Esophagus squamous epithelium (tissue), 5 donors: ENCODE measurements at places on chromosomes 6 and 20. TPM values are rescaled to one million over a fixed set of nuclear protein-coding genes. Genes with fewer than 3 reads are reported as not detected.

Gene DUSP15
- 0.38 TPM for total RNA-seq

Gene GSTA3
- total RNA-seq = not detected

Gene COX4I2
- not detected for total RNA-seq

Gene PHACTR2
- total RNA-seq = 38.2 TPM

Gene HTR1E
- total RNA-seq = not detected

GRCh38 chr6:100484474-100484873, 19.8 kb upstream of the SIM1 start:
- no peak overlapping the region for H3K4me3 ChIP-seq
- H3K36me3 ChIP-seq = no peaks in the 10 kb centered on the region
- H3K4me1 ChIP-seq = no peaks in the 10 kb centered on the region

DNA sequence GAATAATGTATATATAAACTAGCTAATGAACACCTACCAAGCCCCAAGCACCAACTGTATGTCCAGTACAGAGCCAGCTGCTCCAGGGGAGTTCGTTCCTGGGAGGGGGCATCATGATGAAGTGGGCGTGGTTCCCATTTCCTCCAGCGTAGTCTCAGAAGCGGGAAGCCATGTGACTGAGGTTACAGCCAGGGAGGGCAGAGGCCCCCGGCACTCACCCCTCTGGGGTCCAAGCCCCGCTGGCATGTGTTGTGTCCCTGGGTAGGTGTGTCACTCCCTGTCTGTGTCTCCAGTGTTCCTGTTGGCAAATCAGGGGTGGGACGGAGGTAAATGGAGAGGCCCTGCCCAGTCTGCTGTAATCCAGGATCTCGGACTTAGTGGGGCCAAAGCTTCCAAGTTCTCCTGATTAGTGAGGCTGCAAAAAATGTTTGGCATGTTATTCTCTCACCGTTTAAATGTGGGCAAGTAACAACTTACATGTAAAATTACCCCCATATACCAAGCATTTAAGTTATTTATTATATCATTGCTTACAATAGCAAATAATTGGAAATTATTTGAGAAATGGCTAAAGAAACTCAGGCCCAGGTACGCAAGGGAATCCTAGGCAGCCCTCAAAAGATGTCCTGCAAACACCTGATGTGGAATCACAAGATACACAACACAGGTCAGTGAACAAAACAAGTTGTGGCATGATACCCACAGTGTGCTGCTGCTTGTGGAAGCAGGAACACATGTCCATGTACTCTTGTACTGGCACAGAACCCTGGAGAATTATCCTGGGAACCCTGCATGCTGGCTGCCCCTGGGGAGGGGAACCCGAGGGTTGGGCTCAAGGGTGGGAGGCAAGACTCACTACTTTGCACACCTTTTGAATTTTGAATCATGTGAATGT, 22.2 kb downstream of the FAM110A start:
- no peaks in the 10 kb centered on the region for H3K27me3 ChIP-seq
- peaks cover 83% of the 10 kb centered on the region for H3K4me1 ChIP-seq
- no peak overlapping the region for H3K4me3 ChIP-seq
- no peak for DNase-seq
- no peaks in the 10 kb centered on the region for H3K36me3 ChIP-seq

DNA sequence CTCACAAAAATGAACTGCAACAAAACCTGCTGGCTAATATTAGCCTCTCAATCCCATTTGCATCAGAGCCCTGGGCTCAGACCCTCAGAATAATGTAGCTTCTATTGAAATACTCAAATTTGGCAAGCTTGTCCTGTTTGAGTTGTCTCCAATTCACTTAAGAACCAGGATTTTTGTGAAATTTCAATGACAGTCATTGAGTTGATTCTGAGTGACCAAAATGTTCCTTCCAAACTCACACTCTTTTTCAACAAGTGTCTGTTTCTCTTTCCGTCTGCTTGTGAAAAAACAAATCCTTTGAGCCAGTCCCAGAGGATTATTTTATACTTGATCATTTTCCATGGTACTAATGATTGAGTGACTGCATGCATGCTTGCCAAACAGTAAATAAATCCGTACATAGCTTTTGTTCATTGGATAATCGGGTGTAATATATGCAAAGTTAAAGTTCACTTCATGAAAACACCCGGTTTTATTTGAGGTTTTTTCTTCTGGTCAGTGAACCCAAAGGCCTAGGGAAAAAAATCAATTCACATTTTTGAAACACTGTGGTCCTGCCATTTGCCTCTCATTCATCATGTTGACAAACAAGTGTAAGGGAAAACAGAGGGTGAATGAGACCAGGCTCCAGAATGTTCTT, 16.4 kb upstream of the SLC22A2 start:
- no peak overlapping the region for H3K4me3 ChIP-seq
- H3K27ac ChIP-seq = no peak overlapping the region
- no peaks in the 10 kb centered on the region for H3K36me3 ChIP-seq
- no peak for DNase-seq

GRCh38 chr6:157314705-157315321, 8.5 kb downstream of the TMEM242 start:
- H3K27me3 ChIP-seq = no peaks in the 10 kb centered on the region
- peaks cover 17% of the 10 kb centered on the region for H3K36me3 ChIP-seq
- H3K27ac ChIP-seq = no peak overlapping the region
- H3K4me3 ChIP-seq = no peak overlapping the region
- H3K4me1 ChIP-seq = no peaks in the 10 kb centered on the region

DNA sequence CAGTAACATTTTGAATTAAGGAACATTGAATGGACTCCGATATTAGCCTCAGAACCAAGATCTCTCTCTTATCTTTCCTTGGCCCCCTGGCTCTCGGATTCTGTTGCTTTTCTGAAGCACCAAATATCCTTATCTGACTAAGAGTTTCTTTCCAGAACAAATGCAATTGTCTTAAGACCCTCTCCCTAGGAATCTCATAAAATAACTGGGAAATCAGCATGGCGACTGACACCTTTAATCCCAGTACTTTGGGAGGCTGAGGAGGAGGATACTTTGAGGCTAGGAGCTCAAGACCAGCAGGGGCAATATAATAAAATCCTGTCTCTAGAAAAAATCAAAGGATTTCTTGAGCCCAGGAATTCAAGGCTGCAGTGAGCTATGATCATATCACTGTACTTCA, 984.5 kb downstream of the HACE1 start:
- DNase-seq = no peak
- H3K27ac ChIP-seq = no peak overlapping the region
- no peak overlapping the region for H3K4me3 ChIP-seq
- no peaks in the 10 kb centered on the region for H3K4me1 ChIP-seq

DNA sequence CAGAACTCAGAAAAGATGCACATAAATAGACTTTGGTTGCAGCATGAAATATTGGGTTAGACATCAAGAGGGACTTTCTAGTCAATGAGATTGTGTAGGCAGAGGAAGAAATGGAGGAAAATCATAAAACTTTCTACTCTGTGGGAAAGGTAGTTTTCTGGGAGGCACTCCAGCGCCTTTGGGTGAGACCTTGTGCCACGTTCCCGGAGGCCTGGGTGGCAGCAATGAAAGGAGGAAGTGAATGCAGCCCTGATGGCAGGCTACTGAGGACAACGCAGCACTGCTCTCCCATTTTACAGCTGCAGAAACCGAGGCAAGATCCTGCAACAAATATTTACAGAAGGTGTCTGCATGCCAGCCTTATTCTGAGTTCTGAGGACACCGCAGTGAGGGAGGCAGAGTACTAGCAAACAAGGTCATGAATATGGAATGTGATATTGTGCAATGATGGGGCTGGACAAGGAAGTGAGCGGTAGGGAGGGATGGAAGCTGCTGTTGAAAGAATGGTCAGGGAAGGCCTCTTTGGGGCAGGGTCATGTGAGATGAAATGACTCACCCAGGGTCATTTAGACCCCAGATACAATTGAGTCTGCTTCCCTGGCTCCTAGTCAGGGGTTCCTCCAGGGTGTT, 159.1 kb downstream of the TFAP2C start:
- H3K27me3 ChIP-seq = no peaks in the 10 kb centered on the region
- H3K4me1 ChIP-seq = peaks cover 21% of the 10 kb centered on the region
- DNase-seq = no peak
- no peak overlapping the region for H3K4me3 ChIP-seq
- H3K27ac ChIP-seq = peak overlapping the region; percentile 42

GRCh38 chr20:53444401-53445149, 149.1 kb downstream of the ZNF217 start:
- H3K4me1 ChIP-seq = no peaks in the 10 kb centered on the region
- DNase-seq = no peak
- no peaks in the 10 kb centered on the region for H3K36me3 ChIP-seq
- H3K27me3 ChIP-seq = no peaks in the 10 kb centered on the region
- H3K27ac ChIP-seq = no peak overlapping the region
- H3K4me3 ChIP-seq = no peak overlapping the region

DNA sequence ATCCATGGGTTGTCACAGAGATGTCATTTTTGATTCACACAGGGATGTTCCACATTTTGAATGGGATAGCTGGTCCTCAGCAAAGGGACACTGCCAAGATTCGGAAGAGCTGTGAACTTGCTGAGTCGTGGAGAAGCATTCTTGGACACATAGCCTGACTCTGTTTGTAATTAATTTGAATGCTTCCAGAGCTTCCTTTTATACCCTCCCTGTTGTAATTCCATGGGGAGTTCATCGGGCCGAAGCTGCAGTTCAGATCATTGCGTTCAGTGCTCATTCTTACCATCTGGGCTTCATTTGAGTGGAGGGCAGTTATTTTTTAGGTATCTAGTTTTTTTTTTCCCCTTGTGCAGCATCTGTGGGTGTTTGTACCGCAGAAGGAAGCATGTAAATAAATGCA, 126.5 kb downstream of the SLC24A3 start:
- no peaks in the 10 kb centered on the region for H3K36me3 ChIP-seq
- no peak overlapping the region for H3K27ac ChIP-seq
- no peaks in the 10 kb centered on the region for H3K27me3 ChIP-seq
- DNase-seq = no peak

- no peak for DNase-seq
- no peaks in the 10 kb centered on the region for H3K4me1 ChIP-seq
- H3K36me3 ChIP-seq = no peaks in the 10 kb centered on the region
Observed at GRCh38 chr20:21391972-21392352, 5.4 kb downstream of the NKX2-4 start.

DNA sequence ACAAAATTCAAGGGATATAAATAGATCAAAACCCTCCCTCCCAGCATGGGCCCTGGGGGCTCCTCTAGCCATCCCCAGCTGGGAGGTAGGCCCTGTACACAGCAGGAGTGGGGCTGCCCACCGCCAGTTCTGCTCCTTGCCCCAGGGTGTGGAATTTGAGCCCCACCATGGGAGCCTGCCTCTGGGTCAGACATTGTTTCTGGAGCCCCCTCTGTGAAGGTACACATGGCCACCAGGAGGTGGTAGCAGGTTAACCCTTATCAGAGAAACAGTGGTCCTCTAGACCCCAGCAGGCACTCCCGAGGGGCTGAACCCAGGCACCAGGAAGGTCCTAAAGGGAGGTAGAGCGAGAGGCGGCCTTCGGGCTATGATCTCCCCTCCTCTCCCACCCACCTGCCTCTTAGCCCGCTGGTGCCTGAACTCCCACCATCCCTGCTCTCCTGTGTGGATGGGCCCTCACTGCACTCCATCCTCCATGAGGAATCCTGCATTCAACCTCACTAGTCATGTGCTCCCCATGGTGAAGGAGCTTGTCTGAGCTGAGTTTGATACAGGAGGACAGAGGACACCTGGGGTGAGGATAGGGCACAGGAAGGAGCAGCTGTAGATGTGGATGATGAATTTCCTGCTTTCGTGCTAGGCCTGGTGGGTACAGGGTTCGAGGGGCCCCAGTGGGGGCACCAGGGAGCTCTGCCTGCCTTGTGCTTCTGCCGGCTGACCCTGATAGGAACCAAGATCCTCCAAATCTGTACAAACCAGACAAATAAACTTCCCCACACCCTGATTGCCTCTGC, 114.9 kb downstream of the GRM4 start:
- H3K27me3 ChIP-seq = peaks cover 66% of the 10 kb centered on the region
- no peak overlapping the region for H3K27ac ChIP-seq
- H3K36me3 ChIP-seq = no peaks in the 10 kb centered on the region
- no peak for DNase-seq

- no peak overlapping the region for H3K27ac ChIP-seq
- H3K36me3 ChIP-seq = no peaks in the 10 kb centered on the region
Observed at GRCh38 chr6:119686644-119687043, 337.1 kb upstream of the MAN1A1 start.

DNA sequence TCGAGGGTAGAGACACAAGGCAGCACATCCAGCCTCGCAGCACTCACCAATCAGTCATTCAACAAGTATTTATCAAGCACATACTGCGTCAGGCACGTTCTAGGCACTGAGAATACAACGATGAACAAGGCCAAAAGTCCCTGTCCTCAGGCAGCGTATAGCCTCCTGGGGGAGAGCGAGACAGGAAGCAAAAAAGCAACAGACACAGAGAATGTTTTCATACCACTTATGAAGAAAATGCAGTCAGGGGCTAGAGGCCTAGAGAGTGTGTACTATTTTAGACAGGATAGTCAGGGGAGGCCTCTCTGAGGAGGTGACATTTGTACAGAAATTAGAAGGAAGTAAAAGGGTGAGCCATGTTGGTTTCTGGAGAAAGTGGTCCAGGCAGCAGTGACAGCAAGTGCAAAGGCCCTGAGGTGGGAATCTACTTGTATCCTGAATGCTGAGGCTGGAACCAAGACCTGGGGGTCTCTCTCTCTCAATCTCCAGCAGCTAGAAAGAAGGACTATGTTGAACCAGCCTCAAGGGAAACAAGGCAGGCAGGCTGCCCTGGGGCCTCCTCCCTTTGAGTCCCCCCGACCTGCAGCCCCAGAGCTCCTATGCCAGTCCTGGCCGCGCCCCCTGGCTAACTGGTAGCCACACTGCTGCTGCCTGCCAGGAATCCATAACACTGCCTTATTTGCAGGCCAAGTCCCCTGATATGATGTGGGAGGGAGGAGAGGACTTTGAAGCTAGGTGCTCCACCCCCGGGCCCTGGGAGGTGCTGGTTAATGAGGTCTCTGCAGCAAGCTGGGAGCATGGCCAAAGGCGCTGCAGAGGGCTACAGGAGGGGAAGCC, 151.2 kb downstream of the GRM4 start:
- no peak overlapping the region for H3K4me3 ChIP-seq
- no peak for DNase-seq
- H3K4me1 ChIP-seq = no peaks in the 10 kb centered on the region
- no peak overlapping the region for H3K27ac ChIP-seq
- H3K36me3 ChIP-seq = no peaks in the 10 kb centered on the region
